ENCODE measurements at places on chromosomes 11 and 22. TPM values are rescaled to one million over a fixed set of nuclear protein-coding genes. Genes with fewer than 3 reads are reported as not detected.

The TNRC6B gene
- 5.6 TPM for polyA plus RNA-seq

DNA sequence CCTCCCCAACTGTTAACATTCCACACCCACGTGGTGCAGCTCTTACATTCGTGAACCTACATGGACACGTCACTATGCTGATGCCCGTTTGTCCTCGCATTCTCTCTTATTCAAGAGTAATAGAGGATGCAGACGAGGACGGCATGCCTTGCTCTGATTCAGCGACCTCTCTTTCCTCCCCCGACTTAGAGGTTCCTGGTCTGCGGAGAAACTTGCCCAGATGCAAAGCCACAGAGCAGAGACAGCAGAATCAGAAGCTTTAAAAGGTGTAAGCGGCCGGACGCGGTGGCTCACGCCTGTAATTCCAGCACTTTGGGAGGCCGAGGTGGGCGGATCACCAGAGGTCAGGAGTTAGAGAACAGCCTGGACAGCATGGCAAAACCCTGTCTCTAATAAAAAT, 288.0 kb downstream of the NTM start:
- H3K4me3 ChIP-seq = no peak overlapping the region
- H3K4me1 ChIP-seq = no peaks in the 10 kb centered on the region
- DNase-seq = no peak
- H3K27ac ChIP-seq = no peak overlapping the region
- H3K36me3 ChIP-seq = no peaks in the 10 kb centered on the region

The KCNJ11 gene
- not detected for polyA plus RNA-seq

DNA sequence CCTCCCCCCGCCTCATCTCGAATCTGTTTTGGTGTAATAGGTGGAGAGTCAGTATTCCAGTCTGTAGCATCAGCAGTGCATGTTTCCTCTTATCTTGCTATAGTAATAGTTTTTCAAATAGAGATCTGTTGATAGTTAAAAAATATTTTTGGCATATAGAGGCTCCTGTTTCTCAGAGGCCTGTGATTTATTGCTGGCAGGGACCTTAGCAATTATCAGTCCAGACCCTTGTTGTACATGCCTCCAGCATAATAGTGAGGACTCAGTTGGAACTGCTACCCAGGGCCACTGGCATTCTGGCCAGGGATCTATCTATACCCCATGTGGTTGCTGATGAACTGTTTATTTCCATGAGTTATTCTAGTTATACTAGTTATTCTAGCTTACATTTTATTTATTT, 52.6 kb downstream of the SPECC1L start:
- no peak overlapping the region for H3K27ac ChIP-seq
- H3K4me1 ChIP-seq = no peaks in the 10 kb centered on the region
- peaks cover 22% of the 10 kb centered on the region for H3K36me3 ChIP-seq
- H3K4me3 ChIP-seq = no peak overlapping the region
- DNase-seq = no peak

- no peaks in the 10 kb centered on the region for H3K36me3 ChIP-seq
- H3K4me3 ChIP-seq = no peak overlapping the region
- H3K27ac ChIP-seq = no peak overlapping the region
- peaks cover 12% of the 10 kb centered on the region for H3K4me1 ChIP-seq
These were observed 28.4 kb downstream of the WEE1 start for GRCh38 chr11:9601876-9602199.

GRCh38 chr11:83933008-83933407, 646.8 kb upstream of the CCDC90B start:
- H3K36me3 ChIP-seq = no peaks in the 10 kb centered on the region
- no peak overlapping the region for H3K4me3 ChIP-seq
- no peak for DNase-seq
- H3K27me3 ChIP-seq = no peaks in the 10 kb centered on the region
- H3K27ac ChIP-seq = no peak overlapping the region

- H3K36me3 ChIP-seq = no peaks in the 10 kb centered on the region
- H3K4me1 ChIP-seq = peaks cover 12% of the 10 kb centered on the region
- no peak overlapping the region for H3K27ac ChIP-seq
- H3K27me3 ChIP-seq = peaks cover 9% of the 10 kb centered on the region
- no peak for DNase-seq
- no peak overlapping the region for H3K4me3 ChIP-seq
These were observed 114.9 kb upstream of the NECTIN1 start for GRCh38 chr11:119843877-119844276.

DNA sequence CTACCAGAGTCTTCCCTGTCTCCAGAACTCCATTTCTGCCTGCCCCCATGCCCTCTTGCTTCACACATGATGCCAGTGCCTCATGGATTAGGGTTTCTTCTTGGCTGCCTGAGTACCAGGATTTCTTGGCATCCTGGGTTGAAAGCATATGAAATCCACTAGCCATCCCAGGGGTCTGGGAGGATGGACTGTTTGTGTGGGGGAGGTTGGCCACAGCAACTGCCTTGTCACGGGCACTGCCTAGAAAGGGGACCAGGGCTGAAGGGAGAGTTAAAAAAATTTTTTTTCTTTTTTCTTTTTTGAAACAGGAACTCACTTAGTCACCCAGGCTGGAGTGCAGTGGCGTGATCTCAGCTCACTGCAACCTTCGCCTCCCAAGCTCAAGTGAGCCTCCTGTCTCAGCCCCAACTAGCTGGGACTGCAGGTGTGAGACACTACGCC, 4.2 kb downstream of the USP35 start:
- no peaks in the 10 kb centered on the region for H3K27me3 ChIP-seq
- no peak overlapping the region for H3K4me3 ChIP-seq
- DNase-seq = no peak
- H3K27ac ChIP-seq = no peak overlapping the region
- H3K4me1 ChIP-seq = peaks cover 15% of the 10 kb centered on the region
- H3K36me3 ChIP-seq = peaks cover 9% of the 10 kb centered on the region

DNA sequence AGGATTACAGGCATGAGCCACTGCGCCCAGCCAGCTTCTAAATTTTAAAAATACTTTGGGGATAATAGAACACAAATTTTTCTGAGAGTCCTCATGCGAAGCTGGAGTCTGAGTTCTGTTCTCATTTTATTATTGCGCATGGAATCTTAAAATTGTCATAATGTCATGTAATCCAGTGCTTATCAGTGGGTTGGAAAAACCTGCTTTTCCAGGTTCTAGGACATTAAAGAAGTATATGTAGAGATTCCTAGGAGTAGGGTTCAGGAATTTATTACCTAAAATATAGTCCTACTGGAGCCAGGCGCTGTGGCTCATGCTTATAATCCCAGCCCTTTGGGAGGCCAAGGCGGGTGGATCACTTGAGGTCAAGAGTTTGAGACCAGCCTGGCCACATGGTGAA, 4.6 kb upstream of the E2F8 start:
- H3K27me3 ChIP-seq = no peaks in the 10 kb centered on the region
- H3K27ac ChIP-seq = no peak overlapping the region
- peaks cover 38% of the 10 kb centered on the region for H3K4me1 ChIP-seq
- no peaks in the 10 kb centered on the region for H3K36me3 ChIP-seq
- no peak for DNase-seq

GRCh38 chr11:84188521-84188920, 902.4 kb upstream of the CCDC90B start:
- H3K27me3 ChIP-seq = no peaks in the 10 kb centered on the region
- H3K4me3 ChIP-seq = no peak overlapping the region
- no peak for DNase-seq
- H3K4me1 ChIP-seq = no peaks in the 10 kb centered on the region

DNA sequence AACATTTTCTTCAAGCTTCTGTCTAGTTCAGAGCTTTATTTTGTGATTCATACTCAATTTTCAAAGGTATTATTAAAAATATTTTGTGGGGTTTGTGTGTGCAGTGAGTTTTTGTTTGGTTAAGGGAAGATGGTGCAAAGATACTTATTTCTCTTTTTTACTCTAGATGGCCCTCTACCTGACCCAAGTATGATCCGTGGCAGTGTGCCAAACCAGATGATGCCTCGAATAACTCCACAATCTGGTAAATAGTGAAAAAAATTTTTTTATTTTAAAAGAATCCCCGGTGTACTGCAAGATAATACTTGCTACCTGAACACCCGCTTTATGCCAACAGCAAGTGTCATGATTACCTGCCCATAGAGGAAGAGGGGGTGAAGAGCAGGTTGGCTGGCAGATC, 54.2 kb downstream of the EP300 start:
- H3K4me1 ChIP-seq = no peaks in the 10 kb centered on the region
- DNase-seq = no peak
- H3K27ac ChIP-seq = no peak overlapping the region
- no peak overlapping the region for H3K4me3 ChIP-seq
- no peaks in the 10 kb centered on the region for H3K27me3 ChIP-seq
- H3K36me3 ChIP-seq = peaks cover 48% of the 10 kb centered on the region

The SNX32 gene
- 0.15 TPM for polyA plus RNA-seq

The ARVCF gene
- 8.4 TPM for polyA plus RNA-seq

The ELF5 gene
- not detected for polyA plus RNA-seq

DNA sequence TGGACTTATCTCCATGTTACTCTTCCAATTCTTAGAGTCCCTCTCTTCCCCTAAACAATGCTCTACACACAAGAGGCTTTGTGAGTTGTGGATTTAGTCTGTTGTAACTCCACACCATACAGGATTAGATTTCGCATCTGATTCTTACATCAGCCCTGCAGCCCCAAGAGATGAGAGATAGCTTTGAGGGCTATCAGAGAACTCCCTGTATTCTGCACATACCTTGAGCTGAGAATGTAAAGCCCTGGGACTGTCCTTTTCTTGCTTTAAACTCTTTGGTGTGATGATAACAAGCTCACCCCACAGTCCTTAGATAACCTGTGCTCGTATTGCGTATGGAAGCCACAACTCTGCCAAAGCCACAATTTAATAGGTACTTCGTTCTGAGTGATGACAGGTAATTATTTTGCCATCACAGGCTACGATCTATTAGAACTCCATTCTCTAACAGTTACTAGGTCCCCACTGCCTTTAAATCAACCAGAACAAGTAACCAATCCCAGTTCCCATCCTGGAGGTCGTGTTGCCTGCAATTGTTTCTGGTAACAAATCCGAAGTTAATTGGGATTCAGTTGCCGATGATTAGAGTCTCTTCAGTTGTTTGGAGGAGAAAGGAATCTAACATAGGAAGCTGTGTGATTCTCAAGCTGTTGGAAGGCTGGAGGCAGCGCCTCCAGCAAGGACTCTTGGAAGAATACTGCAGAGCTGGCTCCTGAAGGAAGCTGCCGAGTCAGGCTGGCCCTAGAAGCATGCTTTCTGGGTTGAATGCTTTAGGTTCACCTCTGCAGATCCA, 1.3 kb upstream of the PARVG start:
- DNase-seq = no peak
- no peak overlapping the region for H3K4me3 ChIP-seq
- H3K36me3 ChIP-seq = no peaks in the 10 kb centered on the region
- H3K4me1 ChIP-seq = no peaks in the 10 kb centered on the region
- no peak overlapping the region for H3K27ac ChIP-seq
- H3K27me3 ChIP-seq = peaks cover 30% of the 10 kb centered on the region

- H3K4me3 ChIP-seq = no peak overlapping the region
- no peaks in the 10 kb centered on the region for H3K27me3 ChIP-seq
- H3K4me1 ChIP-seq = peaks cover 8% of the 10 kb centered on the region
- no peak for DNase-seq
- H3K36me3 ChIP-seq = peaks cover 3% of the 10 kb centered on the region
- no peak overlapping the region for H3K27ac ChIP-seq
These were observed 5.6 kb downstream of the ARHGEF17 start for GRCh38 chr11:73313652-73314051.

DNA sequence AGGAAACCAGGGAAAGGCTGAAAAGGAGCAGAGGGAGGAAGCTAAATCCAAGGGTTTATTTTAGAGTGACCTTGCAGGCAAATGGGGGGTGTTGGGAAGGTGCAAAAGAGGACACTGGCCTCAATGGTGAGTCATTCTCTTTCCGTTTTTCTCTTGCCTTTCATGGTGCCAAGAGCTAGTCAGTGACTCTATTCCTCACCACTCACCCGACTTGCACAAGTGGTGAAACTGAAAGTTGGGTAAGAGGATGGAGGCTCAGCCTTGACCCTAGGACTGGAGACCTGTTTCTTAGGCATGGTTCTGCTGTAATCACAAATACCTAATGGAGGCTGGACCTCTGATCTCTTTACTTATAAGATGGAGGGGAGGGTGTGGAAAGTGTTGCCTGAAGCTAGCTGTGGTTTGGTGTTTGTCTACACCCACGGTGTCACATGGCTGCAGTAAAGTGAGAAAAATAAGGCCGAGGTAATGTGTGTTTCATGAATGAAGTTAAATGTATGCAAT, 67.3 kb upstream of the CREB3L1 start:
- peaks cover 4% of the 10 kb centered on the region for H3K4me1 ChIP-seq
- DNase-seq = no peak
- H3K27ac ChIP-seq = no peak overlapping the region
- H3K36me3 ChIP-seq = no peaks in the 10 kb centered on the region
- H3K27me3 ChIP-seq = no peaks in the 10 kb centered on the region
- H3K4me3 ChIP-seq = no peak overlapping the region

All from keratinocyte (primary cell).